ENCODE measurements at places on chromosomes 3 and 15. TPM values are rescaled to one million over a fixed set of nuclear protein-coding genes. Genes with fewer than 3 reads are reported as not detected.

The AHSG gene
- not detected for total RNA-seq

The TUSC2 gene
- total RNA-seq, result 31.6 TPM

The LRRIQ4 gene
- total RNA-seq, result not detected

The VEPH1 gene
- 15.0 TPM for total RNA-seq

The NAALADL2 gene
- 14.5 TPM for total RNA-seq

The PLOD2 gene
- 16.8 TPM for total RNA-seq

The SEMA7A gene
- 0.52 TPM for total RNA-seq

The NUP210 gene
- 16.3 TPM for total RNA-seq

The C3orf20 gene
- not detected for total RNA-seq

The ADGRG7 gene
- total RNA-seq, result not detected

The USP50 gene
- total RNA-seq, result not detected

The ARGFX gene
- total RNA-seq, result not detected

The CRBN gene
- total RNA-seq, result 33.9 TPM

The SERPINI2 gene
- 221 TPM for total RNA-seq

The ATP13A4 gene
- 14.3 TPM for total RNA-seq

The ITIH1 gene
- total RNA-seq, result not detected

The FYTTD1 gene
- total RNA-seq, result 13.8 TPM

The NR2F2 gene
- 13.5 TPM for total RNA-seq

The IGSF11 gene
- 3.0 TPM for total RNA-seq

All from body of pancreas (tissue), 4 donors.